ENCODE measurements at places on chromosomes 13 and 19.
A peak's percentile ranks its signal among the peaks of the same experiment; 100 is the strongest.

DNA sequence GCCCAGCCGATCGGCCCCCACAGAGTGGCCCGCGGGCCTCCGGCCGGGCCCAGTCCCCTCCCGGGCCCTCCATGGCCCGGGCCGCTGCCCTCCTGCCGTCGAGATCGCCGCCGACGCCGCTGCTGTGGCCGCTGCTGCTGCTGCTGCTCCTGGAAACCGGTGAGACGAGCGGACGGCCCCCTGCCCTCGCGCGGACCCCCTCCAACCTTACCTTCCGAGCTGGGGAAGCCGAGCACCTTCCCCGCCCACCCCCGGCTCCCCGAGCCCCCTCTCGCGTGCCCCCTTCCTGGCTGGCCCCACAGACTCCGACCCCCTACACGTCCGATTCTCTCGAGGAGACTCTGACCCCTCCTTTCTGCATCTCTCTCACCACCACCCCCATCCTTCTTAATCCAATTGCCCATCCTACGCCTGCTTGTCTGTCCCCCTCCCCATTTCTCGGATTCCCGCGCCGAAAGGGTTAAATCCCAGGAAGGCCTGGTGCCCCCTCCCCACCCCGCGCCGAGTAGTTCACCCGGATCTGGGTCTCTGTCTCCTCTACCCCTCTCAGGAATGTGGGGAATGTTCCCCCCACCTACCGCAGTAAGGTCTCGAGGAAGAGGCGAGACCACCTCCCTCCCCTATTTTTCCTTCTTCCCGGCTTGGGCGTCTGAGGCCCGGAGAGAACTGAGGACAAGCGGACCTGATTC, 502 bp downstream of the NECTIN2 start:
- DNase-seq = peak; percentile 82

- peak; percentile 22 for DNase-seq
Measured at GRCh38 chr19:45471111-45471930, 3.5 kb downstream of the FOSB start.

- peak; percentile 53 for DNase-seq
Measured at GRCh38 chr13:107251341-107251740, 683.4 kb upstream of the ARGLU1 start.

DNA sequence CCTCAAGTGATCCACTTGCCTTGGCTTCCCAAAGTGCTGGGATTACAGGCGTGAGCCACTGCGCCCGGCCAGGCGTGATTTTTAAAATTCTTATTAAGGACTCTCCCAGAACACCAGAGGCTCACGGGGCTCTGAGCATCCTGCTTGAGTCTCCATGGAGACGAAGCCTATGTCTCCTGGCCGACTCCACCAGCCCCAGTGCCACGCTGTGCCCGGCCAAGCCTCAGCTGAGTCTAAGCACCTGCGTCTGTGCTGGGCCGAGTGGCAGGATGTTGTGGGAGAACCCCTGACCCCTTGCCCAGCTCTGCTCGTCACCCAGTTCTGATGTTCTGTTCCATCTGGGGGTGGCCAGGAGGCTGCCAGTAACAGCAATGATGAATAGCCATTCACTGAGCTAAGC, 3.9 kb upstream of the CELF5 start:
- DNase-seq = no peak

DNA sequence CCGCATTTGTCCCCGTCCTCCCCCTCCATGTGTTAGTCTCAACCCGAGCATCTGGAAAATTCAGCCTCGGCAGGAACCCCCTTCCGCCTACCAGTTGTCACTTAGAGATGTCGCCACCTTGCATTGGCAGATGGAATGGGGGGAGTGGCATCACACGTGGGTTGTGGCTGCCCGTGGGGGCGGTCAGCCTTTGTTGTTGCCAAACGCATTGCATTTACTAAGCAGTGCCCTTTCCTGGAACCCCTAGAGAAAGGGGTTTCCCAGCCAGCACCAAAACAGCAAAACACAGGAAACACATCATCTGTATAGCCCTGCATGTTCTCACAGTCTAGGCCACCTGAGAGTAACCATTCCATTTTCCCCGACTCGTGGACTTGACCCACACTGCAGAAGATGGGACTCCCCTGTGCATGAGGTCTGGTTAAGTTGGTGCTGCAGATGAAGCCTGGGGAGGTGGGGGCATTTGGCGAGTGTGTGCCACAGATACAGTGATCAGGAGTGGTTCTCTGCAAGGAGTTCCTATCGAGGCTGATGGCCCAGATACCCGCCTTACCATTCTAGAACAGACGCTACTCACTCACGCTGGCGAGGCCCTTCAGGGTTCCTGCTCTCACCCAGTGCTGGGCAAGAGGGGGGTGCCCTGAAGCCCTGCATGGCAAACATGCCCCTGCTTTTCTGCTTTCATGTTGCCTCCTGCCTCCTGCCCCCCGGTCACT, 38.3 kb downstream of the TMED1 start:
- no peak for DNase-seq

GRCh38 chr19:27752530-27753184, 1460.3 kb downstream of the UQCRFS1 start:
- DNase-seq = no peak

GRCh38 chr13:67440236-67440975, 210.3 kb upstream of the PCDH9 start:
- DNase-seq = no peak

DNA sequence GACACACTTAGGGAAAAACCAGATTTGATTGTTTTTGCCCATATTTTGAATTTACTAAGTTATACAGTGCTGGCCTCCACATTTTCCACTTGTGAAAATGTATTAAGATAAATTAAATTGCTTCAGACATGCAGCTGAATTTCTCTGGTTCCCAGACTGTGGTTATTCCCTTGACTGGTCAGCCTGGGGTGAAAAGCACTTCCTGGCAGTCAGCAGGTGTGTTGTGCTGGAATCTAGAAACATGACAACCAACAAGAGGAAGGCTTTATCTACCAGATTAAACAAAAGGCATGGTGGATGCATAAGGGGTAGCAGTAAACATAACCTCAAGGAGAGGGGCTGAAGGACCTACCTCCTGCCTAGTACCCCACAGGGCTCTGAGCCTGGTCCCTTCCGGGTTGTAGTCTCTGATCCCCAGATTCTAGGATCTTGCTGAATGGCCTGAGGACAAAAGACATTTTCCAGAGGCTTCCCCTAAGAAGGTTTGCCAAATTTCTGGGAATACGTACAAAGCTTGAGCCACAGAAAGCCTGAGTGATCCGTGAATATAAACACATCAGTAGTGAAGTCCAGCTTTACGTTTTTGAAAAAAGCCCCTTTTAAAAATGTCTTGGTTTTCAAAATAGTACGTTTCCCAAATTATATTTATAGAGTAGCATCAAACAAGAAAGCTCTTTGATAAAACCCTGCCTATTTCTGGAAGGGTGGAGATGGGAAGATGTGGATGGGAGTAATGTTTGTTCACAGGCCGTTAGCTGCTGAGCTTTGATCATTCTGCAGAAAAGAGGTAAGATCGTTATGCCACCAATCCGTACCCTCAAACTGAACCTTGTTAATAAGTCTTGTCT, 133.4 kb downstream of the LACC1 start:
- peak; percentile 71 for DNase-seq

GRCh38 chr13:27170221-27170515, 1.4 kb downstream of the USP12 start:
- no peak for DNase-seq

DNA sequence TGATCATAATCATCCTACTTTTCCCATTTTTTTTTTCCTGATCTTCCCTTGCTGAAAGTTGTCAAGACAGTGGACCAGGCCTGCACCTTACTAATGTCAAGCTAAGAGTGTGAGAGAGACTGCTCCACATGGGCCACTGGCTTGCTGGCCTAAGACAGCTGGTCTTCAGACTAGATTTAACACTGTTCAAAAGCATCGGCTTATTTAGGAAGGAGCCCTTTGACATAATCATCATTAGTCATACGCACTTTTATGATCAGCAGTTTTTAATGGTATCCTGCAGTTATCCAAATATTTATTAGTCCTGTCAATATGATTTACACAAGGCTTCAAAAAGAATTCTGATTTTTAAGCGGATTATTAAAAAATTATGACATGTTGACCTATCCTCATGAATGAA, 270.6 kb downstream of the DNAJC15 start:
- no peak for DNase-seq

- no peak for DNase-seq
Measured at GRCh38 chr13:79352107-79352506, 53.9 kb downstream of the RBM26 start.

- no peak for DNase-seq
Measured at GRCh38 chr13:32039528-32039927, 8.0 kb downstream of the FRY start.

DNA sequence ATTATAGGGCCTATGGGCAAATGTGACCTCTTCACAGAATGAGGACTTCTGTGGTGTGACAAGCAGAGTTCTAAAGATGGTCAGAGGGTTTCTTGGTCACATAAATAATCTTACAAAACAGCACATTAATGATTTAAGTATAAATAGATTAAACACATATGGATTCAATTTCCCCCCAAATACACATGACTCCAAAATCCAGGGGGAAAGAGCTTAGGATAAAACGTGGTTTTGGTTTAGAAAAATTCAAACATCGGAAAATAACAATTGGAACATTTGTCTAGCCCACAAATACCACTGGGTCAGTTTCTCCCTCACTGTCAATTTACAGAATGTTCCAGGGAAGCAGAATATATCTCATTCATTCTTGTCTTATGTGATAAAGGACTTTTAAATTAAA, 283.1 kb downstream of the COG6 start:
- no peak for DNase-seq

- DNase-seq = no peak
Measured at GRCh38 chr19:406971-407510, 1.9 kb downstream of the C2CD4C start.

DNA sequence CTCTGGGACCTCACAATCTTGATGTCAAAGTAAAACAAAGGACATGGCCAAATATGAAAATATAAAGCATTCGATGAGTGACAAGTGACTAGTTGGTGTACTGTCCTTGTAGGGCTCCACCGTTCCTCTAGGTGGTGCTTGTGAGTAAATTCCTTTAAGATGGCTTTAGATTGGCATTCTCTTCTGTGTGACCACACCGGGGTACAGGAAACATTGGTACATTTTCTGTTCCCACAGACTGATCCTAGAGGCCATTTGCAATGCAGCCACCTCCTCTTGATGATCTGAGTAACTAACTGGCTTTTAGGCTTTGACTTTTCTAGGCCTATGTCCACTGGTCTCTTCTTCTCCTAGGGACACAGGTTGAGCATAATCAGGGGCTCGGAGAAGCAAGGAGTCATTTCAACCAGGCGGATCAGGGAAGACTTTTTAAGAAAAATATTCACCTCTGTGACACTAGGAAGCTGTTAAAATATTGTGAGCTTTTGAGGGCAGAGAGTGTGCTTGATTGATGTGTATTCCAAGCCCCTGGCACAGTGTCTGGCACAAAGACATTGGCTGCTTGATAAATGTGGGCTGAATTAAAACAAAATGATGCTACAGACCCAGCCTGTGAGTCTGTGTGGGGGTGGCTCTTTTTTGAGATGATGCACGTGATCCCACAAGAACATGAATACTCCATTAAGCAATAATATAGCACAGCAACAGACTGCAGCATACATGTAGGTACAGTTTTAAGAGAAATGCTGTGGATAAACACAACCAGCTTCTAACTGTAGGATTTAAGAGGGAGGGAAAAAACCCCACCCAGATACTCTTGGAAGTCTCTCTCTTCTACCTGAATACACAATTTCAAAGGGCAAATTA, 21.0 kb downstream of the EPSTI1 start:
- peak; percentile 53 for DNase-seq

- DNase-seq = no peak
Measured at GRCh38 chr13:97852181-97852874, 101.1 kb upstream of the IPO5 start.

DNA sequence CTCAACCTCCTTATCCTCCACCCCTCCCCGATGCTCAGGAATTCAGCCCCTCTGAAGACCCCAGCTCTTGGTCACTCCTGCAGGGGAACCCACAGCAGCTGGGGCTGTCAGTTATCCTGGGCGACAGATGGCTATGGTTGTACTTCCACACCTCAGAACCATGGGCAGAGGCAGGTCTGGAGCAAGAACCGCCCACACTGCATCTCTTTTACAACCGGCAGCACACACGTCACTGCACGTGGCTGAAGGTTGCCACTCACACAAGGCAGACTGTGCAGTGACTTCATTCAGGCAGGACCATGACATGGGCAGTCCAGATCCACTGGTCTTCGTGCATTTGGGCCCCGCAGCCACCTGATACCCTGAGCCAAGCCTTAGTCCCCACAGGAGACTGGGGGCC, 21.5 kb upstream of the SDHAF1 start:
- no peak for DNase-seq

GRCh38 chr13:102312841-102313240, 89.0 kb downstream of the FGF14 start:
- DNase-seq = no peak

GRCh38 chr19:39825531-39826076, 8.4 kb downstream of the DYRK1B start:
- no peak for DNase-seq

DNA sequence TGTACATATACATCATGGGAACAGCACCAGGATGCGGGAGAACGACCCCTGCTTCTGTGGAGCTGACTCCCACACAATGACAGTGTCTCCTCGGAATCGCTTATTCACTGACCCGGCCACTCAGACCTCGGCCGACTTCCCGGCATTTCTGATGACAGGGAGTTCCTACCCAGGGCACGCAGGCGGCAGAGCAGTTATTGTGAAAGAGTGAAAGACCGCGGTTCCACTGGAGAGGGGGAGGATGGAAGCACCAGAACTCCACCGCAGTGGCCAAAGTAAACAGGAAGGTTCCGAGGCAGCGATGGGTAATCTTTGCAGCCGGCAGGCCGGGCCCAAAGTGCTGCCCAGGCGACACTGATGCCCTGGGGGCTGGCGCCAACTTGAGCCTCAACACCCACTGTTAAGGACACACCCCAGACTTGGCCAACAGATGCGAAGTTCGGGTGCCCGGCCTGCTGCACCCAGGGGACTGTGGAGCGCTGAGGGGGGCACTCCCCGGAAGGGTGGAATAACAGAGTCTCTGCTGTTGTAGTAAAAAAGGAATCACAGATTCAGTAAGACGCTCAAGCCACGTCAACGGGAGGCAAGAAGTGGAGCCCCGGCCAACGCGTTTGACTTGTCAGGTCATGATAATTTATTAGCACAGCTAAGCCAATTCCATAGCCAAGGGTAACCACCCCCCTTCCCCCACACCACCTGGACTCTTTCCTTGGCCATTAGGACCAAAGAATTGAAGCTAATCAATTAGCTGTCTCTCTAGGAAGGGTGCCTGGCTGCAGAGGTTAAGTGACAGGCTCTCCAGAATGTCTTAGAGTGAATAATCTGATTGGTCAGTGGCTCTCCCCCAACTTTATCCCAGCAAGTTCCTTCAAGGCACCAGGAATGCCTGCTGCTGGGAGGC, 5.8 kb downstream of the MLLT1 start:
- peak; percentile 92 for DNase-seq

DNA sequence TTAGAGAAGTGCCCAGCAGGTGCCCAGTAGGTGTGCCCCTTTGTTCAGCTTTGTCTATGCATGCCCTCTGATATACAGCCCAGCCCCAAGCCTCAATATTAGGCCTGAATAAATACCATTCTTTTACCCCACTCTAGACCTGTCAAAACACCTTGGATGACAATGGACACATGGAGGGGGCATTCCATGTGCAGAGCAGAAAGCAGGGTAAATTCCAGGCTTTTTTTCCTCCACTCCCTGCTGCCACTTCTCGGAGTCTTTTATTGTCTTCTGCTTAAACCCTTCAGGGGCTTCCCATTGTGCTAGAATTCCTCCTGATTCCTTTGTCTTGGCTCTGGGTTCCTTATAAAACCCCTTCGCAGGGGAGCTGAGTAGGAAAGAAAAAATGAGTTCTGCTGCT, 5.8 kb upstream of the FRY start:
- no peak for DNase-seq
